ENCODE measurements at places on chromosomes 3 and 15. TPM values are rescaled to one million over a fixed set of nuclear protein-coding genes. Genes with fewer than 3 reads are reported as not detected.

DNA sequence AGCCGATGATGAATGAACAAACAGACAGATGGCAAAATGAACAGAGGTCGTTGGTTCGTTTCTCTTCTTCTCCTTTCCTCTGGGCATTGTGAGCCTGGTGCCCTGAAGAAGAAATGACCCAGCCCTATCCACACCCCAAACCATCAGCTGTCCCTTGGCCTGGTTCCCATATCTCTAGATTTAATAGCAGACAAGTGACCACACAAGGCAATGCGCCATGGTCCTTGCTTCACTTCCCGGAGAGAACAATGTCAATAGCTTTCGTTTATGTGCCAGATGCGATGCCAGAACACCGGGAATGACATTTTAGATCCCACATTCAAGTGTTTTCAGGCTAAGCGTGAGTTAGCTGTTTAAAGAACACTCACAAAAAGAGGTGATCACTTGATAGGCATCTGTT is 17.7 kb downstream of the POC1A start:
- no peak for DNase-seq

- no peak for DNase-seq
Measured at GRCh38 chr3:69411346-69411745, 25.5 kb upstream of the FRMD4B start.

The RETNLB gene
- not detected for total RNA-seq

GRCh38 chr3:24137958-24138875 is 193.1 kb downstream of the NR1D2 start:
- no peak for DNase-seq

- DNase-seq: no peak
Measured at GRCh38 chr3:157030712-157031111, 129.2 kb downstream of the CCNL1 start.

The BLM gene
- 12.5 TPM for total RNA-seq

The ZNF197 gene
- 3.0 TPM for total RNA-seq

DNA sequence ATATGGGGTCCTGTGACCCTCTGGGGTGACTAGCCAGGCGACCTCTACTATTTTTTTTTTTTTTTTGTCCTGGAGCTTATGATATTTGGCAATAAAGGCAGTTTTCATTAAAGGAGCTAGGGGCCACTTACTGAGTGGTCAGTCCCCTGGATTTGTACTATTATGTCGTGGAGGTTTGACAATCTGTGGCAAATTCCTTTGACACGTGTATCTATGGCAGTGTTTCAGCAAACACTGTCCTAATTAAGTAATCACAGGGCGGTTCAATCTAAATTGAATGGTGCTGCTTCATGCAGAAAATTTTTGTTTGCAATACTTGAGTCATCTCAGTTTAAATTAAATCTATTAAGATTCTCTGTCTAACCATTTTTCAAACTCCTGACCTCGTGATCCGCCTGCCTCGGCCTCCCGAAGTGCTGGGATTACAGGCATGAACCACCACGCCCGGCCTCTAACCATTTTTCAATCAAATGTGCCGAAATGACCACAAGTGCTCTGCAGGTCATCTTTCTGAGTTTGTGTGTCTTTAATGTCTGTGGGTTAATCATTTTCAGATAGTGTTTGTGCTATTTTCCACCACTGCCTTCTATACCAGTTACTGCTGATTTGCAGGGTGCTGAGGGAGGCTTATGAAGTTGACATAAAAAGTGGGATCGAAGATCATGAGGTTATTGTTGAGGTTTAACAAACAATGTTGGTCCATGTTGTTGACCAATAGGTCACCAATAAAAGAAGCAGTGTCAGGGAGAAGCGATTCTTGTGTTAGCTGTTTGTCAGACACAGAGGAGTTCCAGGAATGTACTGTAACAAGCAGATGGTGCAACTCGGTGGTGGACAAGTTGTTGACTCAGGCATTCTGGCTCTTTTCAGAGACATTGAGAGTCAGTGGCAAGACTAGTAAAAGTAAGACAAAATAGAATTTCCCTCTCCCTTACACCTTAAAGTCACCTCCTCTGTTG is 18.6 kb upstream of the SLC2A2 start:
- DNase-seq: peak; percentile 98
